RCC 7860 (cell line): ENCODE measurements at places on chromosomes 3 and 15.

GRCh38 chr3:19702416-19703078 is 231.5 kb downstream of the EFHB start:
- no peak for DNase-seq

DNA sequence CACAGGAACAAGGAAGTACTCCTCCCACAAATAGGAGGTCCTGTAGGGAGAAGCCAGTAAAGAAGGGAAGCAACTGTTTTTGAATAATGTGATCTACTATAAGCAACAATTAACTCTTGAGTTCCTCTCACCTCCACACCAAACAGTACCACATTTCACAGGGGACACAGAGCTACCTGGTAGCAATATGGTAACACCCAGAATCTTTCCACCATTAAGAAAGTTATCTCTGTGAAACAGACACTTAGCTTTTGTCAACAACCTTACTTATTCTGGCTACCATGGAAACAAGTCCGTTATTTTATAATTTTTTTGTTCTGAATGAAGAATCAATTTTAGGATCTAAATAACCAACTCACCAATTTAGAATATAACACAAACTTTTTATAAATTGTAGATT is 49.5 kb downstream of the TBL1XR1 start:
- no peak for DNase-seq

GRCh38 chr3:53187430-53187829 is 26.4 kb downstream of the PRKCD start:
- DNase-seq, result no peak

- DNase-seq, result no peak
These were observed 4.0 kb downstream of the SPSB4 start for GRCh38 chr3:141055136-141055535.

- DNase-seq, result peak; percentile 90
These were observed 28.1 kb downstream of the ITGB5 start for GRCh38 chr3:124859025-124859424.

DNA sequence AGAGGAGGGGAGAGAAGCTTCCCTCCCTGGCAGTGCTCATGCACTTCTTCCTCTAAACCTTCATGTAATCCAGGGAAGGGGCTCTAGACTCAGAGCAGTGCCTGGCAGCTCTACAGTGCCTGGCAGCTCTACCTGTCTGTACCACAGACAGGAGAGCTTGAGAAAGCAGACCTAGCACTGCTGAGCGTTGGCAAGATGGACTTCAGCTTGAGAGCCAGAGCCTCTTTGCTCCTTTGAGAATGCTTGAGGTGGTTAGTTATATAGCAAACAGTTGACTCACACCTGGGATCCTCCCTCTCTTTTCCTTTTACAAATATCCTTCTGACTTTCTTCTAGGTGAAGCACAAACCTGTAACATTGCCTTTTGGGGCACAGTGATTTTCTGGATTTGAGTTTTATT is 20.9 kb downstream of the FBXO22 start:
- DNase-seq, result no peak

GRCh38 chr3:55790596-55791350 is 303.7 kb upstream of the WNT5A start:
- no peak for DNase-seq

- no peak for DNase-seq
These were observed 19.4 kb downstream of the MRPL46 start for GRCh38 chr15:88447741-88448140.

DNA sequence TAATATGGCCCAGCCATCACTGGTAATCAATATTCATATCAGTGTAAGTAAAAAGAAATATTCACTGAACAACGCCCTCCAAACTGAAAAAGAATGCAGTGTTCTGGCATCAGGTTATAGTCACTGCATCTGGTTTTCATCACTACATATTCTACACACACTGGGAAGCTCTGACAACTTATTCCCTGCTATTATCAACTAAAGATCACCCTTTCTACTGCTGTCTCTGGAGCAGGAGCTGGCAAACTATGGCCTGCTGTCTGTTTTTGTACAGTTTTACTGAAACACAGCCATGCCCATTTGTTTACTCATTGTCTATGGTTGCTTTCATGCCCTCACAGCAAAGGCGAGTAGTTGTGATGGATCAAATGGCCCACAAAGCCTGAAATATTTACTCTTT is 35.3 kb downstream of the TUBGCP4 start:
- no peak for DNase-seq

GRCh38 chr3:44078863-44079262 is 162.8 kb upstream of the TOPAZ1 start:
- DNase-seq, result no peak

GRCh38 chr3:134367869-134368750 is 6.1 kb downstream of the AMOTL2 start:
- DNase-seq, result no peak

GRCh38 chr15:48283396-48284145 is 47.7 kb upstream of the DUT start:
- DNase-seq, result no peak

DNA sequence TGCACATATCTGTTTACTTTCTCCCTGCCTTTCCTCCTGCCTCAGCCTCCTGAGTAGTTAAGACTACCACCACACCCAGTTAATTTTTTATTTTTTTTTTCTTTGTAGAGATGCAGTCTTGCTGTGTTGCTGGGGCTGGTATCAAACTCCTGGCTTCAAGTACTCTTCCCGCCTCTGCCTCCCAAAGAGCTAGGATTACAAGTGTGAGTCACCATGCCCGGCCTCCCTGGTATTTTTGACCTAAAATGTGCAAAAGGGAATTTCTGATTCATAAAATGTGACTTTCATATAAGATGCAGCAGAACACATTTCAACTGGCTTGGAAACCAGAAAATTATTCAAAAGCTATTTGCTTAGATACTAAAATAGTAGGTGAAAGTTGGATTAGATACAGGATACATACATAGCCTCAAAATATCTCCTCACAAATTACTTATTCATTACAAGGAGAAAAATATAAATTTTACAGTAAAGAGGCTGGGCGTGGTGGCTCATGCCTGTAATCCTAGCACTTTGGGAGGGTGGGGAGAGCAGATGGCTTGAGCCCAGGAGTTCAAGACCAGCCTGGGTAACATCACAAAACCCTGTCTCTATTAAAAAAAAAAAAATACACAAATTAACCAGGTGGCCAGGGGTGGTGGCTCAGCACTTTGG is 32.0 kb downstream of the MAP4 start:
- DNase-seq, result peak; percentile 56

DNA sequence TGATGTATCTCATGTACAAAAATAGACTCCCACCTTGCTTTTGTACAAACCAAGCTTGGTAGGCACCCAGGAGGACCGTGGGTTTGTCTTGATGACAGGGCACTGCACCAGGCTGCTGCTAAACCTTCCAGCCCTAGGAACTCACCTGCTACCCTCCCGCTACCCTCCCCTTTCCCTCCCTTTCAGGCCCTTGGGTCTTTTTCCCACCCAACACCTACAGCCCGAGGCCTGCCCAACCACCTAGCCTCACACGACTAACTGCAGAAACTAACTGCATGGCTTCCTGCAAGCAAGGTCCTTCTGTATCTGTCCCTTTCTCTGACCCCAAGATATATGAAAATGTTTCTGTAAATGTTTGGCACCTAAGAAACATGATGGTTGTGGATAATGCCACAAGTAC is 11.1 kb downstream of the PPM1M start:
- no peak for DNase-seq

DNA sequence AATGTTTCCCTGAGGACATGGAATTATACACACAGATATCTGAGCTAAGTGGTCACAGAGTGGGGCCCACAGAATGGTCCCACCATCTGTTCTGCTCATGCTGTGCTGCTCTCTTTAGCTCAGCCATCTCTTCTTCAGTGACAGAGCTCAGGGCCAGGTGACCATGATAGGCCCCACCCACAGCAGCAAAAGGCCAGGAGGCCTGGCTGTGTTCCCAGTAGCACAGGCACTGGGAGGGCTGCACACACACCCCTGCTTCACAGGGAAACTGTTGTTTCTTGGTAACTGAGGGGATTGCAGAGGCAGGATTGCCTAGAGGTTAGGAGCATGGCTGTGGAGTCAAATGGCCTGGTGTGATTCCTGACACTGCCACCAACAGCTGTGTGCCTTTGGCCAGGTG is 4.8 kb upstream of the FBXW12 start:
- no peak for DNase-seq

GRCh38 chr3:182490596-182491491 is 302.5 kb upstream of the ATP11B start:
- no peak for DNase-seq

DNA sequence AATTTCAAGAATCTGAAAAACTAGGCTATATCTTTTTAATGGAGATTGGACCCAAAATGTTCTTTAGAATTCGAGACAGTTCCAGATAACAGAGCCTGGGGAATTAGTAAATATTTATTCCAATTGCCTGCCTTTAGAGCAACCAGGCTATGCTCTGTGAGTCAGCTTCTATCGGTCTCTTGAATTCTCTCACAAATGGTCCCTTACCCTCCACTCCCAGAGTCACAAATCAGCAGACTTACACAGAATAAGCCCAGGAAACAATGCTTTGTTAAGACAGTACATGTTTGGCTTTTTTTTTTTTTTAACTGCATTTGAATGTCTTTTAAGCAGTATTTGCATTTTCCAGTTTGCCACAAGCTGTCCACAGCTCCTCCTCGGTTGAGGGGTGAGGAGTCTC is 460.7 kb upstream of the CBLB start:
- DNase-seq, result no peak

- no peak for DNase-seq
These were observed 127.8 kb downstream of the STAG1 start for GRCh38 chr3:136624371-136624770.

- DNase-seq, result no peak
These were observed 5.7 kb upstream of the FOXB1 start for GRCh38 chr15:59998305-59998949.

DNA sequence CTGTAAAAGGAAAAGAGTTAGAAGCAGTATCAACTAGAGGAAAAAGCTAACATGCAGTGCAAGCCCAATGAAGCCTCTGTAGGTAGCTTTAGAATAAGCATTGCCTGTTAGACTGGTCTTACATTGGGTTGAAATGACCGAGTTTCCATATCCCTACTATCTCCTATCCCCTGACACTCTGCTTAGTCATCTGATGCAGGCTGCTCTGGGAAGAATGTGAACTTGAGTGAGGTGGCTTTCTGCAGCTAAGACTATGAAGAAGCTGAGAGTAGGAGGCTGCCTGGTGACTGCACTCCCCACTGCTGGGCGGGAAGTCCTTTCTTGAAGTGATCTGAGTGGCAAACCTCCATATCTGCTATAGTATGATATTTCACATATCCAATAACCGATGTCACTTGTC is 64.7 kb downstream of the OXSM start:
- peak; percentile 21 for DNase-seq

GRCh38 chr15:64681424-64682024 is 93.9 kb downstream of the RBPMS2 start:
- DNase-seq, result peak; percentile 63

GRCh38 chr3:145013931-145014330 is 1042.3 kb downstream of the DIPK2A start:
- DNase-seq, result no peak

DNA sequence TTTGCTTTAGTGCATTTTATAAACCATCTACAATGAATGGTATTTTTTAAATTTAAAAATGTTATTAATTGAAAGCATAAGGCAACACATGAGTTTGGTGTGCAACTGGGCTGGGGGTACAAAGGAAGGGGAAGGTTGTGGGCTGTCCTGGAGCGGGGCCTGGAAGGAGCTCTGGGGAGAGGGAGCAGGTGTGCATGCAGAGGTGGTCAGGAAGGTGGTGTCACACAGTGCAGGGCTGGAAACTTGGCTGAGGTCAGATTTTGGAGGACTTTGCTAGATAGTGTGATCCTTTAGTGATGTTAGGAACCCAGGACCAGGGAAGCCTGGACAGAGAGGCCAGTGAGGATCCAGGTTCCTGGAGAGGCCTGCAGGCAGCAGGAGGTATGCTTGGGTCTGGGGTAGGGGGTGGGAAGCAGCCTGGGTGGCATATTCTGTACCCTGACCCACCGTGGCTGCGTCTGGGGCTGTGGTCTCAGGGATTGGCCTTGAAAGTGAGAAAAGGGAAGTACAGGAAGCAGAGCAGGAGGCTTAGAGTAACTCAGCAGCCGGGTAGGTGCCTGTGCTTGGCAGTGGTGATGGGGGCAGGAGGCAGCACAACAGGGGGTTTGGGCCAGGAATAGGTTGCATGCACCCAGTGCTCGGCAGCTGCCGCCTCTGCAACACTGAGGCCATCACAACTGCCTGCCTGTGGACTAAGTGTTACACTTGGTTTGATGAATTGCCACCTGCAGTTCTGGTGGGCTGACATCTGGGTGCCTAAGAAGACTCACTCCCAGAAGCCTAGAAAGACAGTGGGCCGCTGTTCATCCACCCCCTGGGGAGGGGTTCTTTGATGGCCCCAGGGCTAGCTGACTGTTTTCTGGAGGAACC is 33.0 kb downstream of the KY start:
- no peak for DNase-seq

DNA sequence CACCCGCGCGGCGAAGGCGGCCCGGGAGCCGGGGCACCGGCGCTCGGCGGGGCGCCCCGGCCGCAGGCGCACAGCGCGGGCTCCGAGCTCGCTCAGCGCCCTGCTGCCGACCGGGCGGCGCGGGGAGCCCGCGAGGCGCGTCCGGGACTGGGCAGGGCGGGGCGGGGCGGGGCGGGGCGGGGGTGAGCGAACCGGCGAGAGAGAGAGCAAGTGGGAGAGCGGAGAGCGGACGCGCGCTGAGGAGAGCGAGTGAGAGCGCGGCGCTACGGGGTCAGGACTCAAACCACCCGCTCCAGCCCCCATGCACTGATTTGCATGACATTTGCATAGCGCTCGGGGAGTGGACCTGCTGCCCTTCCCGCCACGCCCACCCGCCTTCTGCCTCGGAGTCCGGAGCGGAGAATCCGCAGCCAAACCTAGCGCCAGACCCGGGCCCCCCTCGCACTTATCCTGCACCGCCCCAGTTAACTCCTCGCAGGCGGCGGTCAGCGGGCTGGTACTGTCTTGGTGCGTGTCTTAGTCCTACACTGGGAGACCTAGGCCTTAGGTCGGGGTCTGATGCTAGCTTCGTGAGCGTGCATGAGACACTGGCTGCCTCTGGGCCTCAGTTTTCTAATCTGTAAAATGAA is at the start of gene MYLK:
TSS of gene MYLK (minus strand) at position 130 of the 629 bp plus-strand sequence. CDS start 90,491 bp downstream, outside the sequence.
- DNase-seq, result peak; percentile 78
